ENCODE measurements at places on chromosomes 1 and 21.

- no peak for DNase-seq
These were observed 137.1 kb downstream of the ETS2 start for GRCh38 chr21:38942748-38943211.

DNA sequence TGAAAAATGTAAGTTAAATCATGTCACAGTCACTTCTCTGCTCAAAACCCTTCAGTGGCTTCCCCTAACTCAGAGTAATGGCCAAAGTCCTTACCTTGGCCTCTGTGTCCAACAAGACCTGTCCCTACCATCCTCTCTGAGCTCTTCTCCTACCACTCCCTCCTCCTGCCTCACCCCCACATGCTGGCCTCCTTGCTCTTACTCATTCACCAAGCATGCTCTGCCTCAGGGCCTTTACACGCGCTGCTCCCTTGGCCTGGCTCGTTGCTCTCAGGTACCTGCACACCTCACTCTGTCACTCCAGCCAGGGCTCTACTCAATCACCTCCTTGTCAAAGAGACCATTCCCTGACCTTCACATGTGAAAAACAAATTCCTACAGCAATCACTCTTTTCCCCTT lies 54.2 kb downstream of the SEC16B start:
- no peak for DNase-seq

DNA sequence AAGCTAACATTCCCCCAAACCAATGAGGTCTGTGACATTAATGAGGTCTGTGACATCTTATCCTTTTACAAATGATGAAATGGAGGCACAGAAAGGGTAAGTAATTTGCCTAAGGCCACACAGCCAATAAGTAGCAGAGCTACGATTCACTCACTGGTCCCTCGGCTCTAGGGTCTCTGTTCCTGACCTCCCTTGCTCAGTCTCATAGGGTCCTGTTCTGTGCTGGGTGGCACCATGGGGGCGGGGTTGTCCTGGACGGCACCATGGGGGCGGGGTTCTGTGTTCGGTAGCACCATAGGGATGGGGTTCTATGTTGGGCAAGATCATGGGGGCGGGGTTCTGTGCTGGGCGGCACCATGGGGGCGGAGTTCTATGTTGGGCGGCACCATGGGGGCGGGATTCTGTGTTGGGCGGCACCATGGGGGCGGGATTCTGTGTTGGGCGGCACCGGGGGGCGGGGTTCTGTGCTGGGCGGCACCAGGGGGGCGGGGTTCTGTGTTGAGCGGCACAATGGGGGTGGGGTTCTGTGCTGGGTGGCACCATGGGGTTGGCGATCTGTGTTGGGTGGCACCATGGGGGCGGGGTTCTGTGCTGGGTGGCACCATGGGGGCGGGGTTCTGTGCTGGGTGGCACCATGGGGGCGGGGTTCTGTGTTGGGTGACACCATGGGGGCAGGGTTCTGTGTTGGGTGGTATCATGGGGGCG lies 55.6 kb downstream of the CLSTN1 start:
- no peak for DNase-seq

DNA sequence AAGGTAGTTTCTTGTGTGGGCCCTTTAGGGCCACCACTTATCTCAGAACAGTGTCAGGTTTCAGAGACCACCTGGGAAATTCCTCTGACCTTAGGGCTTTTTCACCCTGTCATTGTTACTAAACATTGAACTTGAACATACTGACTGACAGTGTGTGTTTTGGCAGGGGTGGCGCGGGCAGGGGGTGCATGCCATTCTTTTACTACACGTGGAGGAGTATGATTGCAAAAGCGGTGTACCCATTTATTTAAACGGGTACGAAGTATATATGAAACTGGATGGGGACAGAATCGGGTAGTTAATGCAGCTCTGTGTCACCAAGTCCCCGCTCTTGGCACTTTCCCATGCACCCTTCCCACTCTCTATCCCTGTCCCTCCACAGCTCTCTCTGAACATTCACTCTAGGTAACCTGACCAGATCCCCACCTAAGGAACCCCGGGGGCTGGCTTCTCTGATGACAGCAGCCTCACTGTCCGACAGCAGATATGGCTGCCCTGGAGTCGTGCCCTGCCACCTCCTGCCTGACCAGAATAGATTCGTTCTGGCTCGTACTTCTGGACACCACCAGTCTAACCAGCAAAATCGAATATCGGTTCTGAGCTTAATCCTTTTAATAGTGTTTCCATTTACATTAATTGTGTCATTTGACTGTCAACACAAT lies 51.3 kb downstream of the NFASC start:
- no peak for DNase-seq

DNA sequence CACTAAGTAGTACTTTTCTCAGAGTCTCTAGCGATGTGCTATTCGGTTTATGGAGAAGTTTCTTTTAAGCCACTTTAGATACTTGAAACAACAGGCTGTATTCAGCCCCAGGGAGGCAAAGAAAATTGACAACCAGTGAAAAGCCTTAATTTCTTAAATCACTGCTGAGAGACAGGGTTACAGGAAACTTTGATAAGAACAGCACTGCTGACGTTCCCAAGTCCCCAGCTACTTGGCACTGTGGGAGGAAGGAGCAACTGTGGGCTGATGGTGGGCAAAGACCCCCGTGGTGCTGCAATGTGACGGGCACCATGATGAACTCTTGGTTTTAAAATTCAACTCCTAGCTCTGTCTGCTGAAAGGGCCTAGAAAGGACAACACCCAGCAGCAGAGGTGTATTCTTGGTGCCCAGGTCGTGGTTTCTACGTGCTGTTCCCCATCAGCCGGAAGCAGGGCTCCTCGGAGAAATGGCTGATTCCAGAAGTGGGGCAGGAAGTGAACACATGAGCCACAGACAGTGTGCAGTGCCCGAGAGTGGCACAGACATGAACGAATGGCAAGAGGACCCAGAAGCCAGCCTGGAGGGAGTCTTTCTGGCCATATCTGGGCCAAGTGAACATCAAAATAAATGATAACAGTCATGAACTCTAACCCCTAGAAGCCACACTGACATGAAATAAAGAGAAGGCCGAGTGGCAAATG lies 5.3 kb downstream of the PTTG1IP start:
- DNase-seq = no peak

DNA sequence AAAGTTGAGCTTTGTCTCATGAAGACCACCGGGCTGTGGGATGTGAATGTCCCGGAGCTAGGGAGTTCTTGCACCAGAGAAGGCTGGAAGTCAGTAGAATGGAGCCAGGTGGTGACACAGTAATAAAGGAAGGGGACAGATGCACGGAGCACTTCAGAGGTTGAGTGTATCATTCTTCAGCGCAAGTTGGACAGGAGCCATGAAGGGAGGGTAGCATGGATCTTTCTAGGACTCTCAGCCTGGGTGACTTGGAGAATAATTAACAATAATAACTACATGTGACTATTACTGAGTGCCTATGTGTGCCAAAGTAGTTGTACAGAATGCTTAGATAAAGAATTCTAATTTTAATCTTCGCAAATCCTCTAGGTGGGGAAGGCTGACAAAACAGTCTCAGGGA lies 258.7 kb upstream of the AJAP1 start:
- DNase-seq = no peak

DNA sequence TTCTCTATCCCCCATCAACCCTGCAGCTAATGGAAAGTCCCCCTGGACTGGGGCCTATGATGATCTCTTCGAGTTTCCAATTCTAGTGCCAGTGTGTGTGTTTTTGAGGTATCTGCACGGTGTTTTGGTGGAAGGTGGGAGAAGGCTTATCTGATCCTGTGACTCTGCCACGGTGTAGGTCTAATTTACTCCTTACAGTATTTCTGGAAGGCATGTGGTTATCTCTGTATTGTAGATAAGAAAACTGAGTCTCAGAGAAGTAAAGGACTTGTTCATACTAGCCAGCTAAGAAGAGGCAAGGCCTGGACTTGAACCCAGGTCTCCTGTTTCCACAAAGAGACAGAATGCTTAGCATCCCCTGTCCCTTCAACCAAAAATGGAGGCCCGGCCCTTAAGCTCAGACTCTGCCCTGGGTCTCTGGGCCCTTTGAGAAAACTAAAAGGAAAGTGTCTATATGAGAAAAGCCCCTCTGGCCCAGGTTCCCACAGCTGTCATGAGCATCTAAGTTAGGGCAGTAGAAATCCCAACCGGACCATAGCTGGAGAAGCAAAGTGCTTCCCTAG lies 20.3 kb downstream of the RIMS3 start:
- DNase-seq = no peak

- no peak for DNase-seq
These were observed 7.1 kb downstream of the SYT2 start for GRCh38 chr1:202703191-202703590.

- no peak for DNase-seq
These were observed 543 bp downstream of the ABCB10 start for GRCh38 chr1:229557913-229558414.

DNA sequence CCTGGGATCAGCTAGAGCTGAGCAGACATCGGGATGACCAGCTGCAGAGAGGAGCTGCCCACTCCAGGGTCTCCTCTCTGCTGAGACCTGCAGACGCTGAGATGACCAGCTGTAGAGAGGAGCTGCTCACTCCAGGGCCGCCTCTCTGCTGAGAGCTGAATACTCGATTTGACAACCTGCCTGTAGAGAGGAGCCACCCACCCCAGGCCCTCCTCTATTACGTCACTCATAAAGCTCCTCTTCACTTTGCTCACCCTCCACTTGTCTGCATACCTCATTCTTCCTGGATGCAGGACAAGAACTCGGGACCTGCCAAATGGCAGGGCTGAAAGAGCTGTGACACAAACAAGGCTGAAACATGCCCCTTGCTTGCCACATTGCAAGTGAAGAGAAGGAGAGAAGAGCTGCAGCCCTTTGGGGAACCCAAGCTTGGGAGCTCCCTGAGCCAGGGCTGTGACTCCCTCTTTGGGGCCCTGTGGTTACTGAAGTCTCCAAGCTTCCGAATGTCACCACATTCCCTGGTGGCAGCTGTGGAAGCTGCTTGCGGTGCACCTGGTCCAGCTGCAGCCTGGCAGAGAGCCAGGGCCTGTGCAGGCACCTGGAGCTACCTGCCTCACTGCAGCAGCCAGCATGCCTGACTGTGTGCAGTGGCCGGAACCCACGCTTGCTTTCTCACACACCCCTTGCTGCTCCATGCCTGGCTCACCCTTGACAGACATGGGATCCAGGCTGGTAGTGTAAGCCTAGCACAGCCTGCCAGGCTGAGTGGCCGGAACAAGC lies 59.6 kb downstream of the CC2D1B start:
- no peak for DNase-seq

DNA sequence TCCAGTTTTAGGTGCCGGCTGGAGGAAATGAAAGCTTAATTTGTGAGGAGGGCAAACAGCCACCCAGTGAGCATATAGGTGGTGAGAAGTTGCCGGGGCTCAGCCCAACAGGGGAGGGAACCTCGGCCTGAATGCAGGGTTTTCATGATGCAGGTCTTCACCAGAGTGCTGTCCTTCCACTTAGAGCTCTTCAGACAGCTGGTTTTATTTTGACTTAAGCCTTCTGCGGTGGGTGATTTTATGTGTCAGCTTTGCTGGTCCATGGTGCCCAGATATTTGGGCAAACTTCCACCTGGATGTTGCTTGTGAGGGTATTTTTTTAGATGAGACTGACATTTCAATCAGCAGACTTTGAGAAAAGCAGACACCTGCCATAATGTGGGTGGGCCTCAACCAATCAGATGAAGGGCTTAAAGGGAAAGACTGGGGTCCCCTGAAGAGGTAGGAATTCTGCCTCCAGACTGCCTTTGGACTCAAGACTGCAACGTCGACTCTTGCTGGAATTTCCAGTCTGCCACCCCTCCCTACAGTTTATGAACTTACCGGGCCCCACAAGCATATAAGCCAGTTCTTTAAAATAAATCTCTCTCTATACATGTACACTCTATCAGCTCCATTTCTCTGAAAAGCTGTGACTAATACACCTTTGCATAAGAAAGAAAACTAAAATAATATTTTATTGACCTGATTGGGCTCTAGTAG lies 72.8 kb downstream of the RHOU start:
- DNase-seq = no peak

- DNase-seq = no peak
These were observed 18.7 kb upstream of the WARS2 start for GRCh38 chr1:119159111-119159510.

DNA sequence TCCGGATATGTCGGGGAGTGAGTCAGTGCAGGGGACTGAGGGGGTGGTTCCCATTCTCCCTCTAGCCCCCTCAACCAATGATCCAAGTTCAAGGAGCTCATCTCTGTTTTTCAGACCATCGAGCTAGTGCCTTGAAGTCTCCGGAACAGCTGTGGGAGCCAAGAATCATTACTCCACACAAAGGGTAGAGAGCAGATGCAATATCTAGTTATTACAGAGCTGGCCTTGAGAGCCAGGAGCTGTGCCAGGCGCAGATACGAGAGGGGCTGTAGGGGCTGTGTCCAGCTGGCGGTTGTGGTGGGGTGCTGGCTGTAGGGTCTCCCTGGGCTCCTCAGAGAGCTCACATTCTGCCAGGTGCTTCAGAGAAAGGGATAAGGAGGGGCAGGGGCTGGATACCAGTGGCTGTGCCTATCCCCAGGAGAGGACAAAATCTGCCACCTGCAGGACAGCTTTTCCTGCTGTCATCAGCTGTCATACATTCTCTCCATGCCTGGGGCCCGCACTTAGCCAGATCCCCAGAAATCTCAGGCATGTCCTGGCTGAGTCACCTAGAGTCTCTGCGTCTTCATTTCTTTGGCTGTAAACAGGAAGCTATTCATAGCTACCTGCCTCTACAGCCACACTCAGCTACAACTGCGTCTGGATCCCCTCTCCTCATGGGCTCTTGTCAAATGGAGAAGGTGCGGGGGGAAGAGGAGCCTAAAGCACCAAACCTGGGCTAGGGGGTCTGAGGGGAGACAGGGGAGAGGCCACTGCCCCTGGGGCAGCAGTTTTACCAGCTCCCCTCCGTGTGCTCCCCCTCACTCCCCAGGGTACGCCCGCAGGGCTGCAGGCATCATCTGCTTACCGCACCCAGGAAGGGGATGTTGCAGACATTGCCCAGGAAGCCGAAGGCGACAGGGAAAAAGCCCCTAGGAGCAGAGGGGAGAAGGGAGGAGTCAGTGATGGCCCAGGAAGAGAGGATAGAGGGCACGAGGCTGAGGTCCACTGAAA lies 2.4 kb upstream of the KISS1 start:
- no peak for DNase-seq

DNA sequence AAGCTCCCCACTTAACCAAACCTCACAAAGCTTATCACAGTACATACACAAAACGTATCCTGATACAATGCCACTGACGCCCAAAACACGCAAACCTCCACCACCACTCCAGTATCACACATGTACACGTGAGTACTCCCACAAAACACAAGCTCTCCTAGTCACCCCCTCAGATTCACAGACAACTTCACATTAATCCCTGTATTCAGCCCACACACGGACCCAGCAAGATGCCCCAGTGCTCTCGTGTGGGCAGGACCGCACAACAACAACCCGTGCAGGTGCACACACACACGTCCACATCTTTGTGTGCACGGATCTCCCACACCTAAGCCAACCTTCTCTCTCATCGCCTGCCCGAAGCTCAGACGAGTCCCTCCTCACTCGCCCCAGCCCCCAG lies 17.6 kb downstream of the PADI1 start:
- DNase-seq = no peak

- no peak for DNase-seq
These were observed 68.0 kb downstream of the LRRN2 start for GRCh38 chr1:204617256-204618147.

- peak; percentile 73 for DNase-seq
These were observed 25.1 kb upstream of the TMEM222 start for GRCh38 chr1:27296773-27297291.

- DNase-seq = no peak
These were observed 22.1 kb downstream of the UMODL1 start for GRCh38 chr21:42093186-42093585.
